Fibroblast of skin of left biceps (primary cell): ENCODE measurements at places on chromosomes 2 and 18.

DNA sequence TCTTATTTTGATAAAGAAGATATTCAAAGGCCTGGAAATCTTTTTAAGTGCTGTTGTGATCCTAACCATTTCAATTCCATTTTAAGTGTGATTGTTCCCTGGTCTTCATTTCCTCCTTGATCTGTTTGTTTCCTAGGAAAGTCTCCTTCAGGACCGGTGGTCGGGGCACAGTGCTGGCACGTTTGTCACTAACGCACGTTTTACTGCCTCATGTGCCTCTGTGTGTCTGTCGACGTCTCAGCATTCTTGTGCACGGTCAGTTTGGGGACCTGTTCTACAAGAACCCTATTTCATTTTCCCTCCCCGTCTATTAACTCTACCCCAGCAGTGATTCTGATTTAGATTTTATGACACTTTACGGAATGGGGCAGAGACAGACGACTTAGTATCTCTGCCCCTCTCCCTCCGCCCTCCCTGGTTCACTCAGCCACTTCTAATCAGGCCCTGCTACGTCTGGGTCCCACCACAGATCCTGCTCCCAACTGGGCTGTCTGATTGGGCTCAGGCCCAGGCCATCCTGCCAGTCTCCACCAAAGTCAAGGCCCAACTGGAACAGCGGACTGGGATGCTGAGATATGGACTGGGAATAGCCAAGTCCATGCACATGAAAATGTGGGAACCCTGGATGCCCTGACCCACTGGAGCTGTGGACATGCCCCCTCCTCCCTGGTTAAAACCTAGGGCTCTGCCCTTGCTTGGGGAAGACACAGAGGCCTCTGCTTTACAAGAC, 95.6 kb downstream of the TWIST2 start:
- no peak for DNase-seq

- no peak for DNase-seq
Measured at GRCh38 chr2:43034242-43034619, 192.2 kb downstream of the ZFP36L2 start.

GRCh38 chr2:187768995-187769394, 214.8 kb upstream of the TFPI start:
- DNase-seq = no peak

DNA sequence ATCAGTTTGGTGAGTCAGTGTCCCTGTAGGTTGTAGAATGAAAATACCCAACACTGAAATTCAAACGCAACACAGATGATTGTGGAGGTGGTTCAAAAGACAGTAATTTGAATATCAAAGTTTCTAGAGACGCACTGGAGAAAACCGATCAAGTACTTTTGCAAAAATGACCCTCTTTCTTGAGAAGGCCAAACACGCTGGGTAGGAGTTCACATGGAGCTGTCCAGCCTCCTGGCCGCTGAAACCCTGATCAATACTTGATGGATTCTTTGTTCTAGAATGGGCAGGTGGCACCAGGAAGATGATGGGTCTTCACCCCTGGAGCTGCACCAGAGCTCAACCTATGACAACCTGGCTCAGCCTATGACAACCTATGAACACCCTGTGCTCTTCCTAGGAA, 39.7 kb upstream of the UBE2F start:
- no peak for DNase-seq

DNA sequence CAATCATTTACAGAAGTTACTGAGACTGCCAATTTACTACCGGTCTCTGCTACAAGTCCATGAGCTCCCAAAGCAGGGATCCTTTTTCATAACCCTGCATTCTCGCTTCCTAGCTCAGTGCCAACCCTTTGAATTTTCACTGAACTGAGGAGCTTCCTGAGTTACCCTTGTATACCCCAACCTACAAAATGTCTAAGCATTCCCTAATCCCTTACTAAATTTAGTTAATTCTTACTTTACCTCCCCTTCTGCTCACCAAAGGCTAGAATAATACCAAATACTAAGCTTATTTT, 9.6 kb downstream of the MAT2A start:
- DNase-seq = no peak

DNA sequence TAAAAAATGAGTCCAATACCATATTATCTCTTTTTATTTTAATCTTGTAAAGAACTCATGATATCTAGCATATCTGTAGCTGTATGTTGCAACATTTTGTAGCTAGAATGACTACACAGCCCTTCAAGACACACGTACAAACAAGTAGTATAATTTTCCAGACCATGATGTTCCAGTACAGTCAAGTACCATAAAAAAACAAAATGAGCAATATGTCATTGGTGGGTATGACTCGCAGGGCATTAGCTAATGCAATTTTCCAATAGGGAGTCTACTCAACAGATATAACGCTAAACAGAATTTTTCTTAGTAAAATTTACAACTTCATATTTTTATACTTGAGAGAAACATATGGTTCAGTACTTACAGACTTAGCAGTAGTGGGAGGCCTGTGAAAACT, 53.6 kb upstream of the UGP2 start:
- no peak for DNase-seq

GRCh38 chr18:27717250-27717649, 459.7 kb downstream of the CDH2 start:
- DNase-seq = no peak

GRCh38 chr2:24228470-24228869, 53.6 kb downstream of the FAM228A start:
- DNase-seq = no peak

DNA sequence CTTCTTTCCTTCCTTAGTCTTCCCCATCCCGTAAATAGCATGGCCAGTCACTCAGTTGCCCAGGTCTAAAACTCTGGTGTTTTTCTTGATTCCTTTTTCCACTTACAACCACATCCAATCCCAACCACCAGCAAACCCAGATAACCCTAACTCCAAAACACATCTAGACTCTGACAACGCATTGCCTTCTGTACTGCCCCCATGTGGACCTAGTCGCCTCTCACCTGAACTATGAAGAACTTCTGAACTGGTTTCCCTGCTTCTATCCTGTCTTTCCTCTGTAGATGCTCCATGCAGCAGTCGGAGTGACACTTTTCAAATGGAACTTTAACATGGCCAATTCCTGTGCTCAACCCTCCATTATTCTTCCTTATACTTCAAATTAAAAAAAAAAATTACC, 26.5 kb downstream of the ST6GAL2 start:
- DNase-seq = no peak

DNA sequence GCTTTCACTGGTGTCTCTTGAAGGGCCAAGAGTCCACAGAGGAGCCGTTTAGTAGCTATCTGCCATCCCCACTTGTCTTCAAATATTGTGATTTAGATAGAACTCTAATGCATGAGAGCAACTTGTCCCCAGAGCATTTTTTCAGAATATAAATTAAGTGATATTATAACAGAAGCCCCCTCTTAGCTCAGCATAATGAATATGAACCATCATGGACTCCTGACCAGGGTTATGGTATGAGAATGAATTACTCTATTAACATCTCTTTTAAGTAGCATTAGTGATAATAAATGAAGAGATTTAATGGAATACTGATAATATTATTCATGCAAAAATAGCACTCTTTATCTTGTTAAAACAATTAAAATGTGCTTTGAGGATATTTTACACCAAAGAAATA, 709.6 kb downstream of the GALR1 start:
- no peak for DNase-seq

GRCh38 chr2:158486970-158487325, 30.2 kb downstream of the PKP4 start:
- no peak for DNase-seq

DNA sequence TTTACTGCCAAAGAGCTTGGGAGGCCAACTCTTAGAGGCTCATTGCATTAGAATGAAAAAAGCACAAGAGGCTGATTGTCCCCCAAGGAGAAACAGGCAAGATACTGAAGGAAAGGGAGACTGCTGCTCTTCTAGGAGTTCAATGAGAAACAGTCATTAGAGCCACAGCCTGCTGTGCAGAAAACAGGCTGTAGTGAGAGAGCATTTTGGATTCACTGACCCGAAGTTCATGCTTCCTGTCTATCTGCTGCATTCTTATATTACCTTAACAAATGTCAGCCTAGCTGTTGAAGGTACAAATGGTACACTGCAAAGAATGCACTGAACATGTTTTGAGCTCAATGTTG, 423.3 kb downstream of the SETBP1 start:
- no peak for DNase-seq

DNA sequence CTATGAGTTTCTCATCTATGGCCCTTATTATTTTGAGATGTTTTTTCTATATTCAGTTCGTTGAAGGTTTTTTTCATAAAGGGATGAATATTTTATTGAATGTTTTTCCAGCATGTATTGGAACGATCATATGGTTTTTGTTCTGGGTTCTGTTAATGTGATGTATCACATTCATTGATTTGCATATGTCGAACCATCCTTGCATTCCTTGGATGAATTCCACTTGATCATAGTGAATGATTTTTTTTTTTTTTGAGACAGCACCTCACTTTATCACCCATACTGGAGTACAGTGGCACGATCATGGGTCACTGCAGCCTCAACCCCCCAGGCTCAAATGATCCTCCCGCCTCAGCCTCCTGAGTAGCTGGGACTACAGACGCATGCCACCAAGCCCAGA, 5.5 kb upstream of the NEMP2 start:
- no peak for DNase-seq

GRCh38 chr18:44149706-44150105, 531.0 kb upstream of the SETBP1 start:
- peak; percentile 58 for DNase-seq

DNA sequence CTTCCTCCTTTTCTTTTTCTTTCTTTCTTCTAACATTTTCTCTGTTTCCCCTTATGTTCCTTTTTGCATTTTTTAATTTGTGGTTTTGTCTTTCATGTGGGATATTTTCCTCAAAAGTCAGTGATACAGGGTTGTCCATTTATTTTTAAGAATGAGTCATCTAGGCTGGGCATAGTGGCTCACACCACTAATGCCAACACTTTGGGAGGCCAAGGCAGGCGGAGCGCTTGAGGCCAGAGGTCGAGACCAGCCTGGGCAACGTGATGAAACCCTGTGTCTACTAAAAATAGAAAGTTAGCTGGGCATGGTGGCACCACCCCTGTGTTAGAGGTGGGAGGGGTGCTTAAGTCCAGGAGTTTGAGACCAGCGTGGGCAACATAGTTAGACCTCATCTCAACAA, 35.8 kb downstream of the KATNAL2 start:
- DNase-seq = no peak

DNA sequence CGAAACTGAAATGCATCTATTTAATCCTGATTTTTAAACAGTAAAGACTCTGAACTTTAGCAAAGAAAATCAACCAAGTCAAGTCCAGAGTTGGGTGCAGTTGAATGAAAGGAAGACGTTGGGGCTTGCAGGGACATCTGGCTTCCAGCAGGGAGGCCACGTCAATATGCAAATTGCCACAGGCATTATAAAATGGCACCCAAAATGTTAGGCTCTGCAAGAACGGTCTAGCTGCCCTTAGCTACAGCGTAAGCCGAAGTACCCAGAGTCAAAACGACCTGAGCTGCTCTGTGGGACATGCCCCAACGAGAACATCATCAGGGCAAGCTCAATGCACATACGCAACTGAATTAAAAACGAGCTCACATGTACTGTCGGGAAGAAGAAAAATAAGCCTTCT, 30.7 kb downstream of the DOCK10 start:
- DNase-seq = no peak

- DNase-seq = peak; percentile 33
Measured at GRCh38 chr18:75638776-75639471, 211.4 kb upstream of the SMIM21 start.

DNA sequence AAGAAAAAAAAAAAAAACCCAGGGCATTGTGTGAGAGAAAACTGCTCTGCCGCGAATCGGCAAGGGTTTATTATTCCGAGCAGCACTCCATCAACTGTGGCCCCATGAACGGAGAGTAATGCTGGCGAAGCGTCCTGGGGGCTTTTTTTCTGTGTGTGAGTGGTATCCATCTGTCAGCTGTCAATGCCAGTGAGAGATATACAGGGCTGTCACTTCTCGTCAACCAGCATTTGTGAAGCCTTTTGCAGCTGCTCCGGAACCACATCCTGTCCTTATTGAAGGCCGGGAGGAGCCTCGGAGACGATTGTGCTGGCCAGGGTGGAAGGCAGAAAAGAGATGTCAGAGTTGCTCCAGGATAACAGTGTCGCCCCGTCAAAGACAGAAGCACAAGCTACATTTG, 356.9 kb upstream of the SMIM21 start:
- no peak for DNase-seq

GRCh38 chr2:8119782-8120505, 561.9 kb upstream of the ID2 start:
- no peak for DNase-seq

- DNase-seq = no peak
Measured at GRCh38 chr2:58427572-58428095, 186.5 kb upstream of the FANCL start.

- DNase-seq = no peak
Measured at GRCh38 chr2:59080451-59081181, 839.5 kb upstream of the FANCL start.

DNA sequence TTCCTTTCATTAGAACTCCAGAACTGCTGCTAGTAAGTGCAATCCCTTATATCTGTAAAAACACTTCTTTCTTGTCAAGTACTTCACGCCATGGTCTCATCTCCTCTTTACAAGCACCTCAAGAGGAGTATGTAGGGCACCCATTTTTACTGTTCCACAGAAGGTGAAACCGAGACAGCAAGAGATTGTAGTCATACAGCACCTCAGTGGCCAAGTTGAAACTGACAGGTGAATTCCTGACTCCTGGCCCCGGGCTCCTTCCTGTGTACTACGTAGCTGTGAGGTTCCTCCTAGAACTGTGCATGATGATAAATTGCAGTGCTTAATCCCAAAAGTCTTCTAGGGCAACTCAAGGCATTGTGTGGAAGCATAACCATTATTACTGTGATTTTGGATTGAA, 131.5 kb upstream of the MEIS1 start:
- no peak for DNase-seq

DNA sequence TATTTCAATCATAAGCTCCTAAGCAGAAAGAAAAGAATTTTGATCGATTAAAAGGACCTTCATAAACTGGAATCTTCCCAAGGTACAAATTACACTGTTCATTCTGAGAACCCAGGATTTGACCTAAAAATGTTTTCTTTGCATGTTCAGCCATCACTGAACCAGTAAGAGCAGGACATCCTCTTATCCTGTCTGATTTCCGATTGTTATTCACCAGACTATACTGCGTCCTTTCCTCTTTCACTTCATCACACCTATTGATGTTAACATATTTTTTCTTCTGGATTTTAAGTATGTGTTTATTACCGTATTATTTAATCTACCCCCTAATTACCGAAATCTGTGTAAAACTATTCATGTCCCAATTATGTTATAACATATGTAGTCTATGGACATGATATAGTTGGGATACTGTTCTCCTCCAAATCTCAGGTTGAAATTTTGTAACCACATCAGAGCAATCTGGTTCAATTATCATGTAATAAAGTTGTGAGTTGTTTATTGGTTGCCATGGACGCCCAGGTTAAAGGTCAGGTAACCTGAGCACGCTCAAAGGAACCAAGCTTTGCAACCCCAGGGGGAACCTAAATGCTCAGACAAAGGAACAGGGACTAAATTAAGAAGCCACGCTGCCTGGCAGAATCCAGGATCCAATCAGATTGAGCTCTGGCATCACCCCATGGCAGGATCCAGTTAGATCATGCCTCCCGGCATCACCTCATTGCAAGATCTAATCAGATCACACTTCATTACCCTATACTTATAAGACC, 11.6 kb upstream of the TBC1D8 start:
- DNase-seq = no peak

- no peak for DNase-seq
Measured at GRCh38 chr2:173412628-173413027, 58.0 kb downstream of the CDCA7 start.

- DNase-seq = no peak
Measured at GRCh38 chr2:102508863-102509262, 35.8 kb downstream of the SLC9A4 start.
